Frontal cortex (tissue), 4 donors: ENCODE measurements at places on chromosomes 3 and 15.

GRCh38 chr3:27542476-27542875 is 58.3 kb upstream of the SLC4A7 start:
- DNase-seq: no peak

DNA sequence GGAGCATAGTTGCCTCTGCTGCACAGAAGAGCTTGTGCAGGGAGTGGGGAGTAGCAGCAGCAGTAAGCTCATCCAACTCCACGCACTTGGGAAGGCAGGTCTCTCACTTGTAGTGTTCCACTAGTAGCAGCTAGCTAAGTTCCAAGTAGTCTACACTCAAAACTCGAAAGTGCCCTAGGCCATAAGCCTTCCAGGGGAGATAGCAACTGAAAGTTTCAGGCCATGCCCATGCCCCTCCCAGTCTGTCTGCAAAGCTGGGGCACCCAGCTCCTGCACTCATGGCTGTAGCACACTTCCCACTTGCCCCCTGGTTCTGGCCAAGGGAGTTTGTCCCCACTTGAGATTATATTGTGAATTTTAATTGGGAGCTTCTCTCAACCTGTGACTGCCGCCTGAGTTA is 57.5 kb downstream of the MFSD1 start:
- DNase-seq: no peak

GRCh38 chr15:61175024-61175423 is 54.1 kb downstream of the RORA start:
- no peak for DNase-seq

GRCh38 chr3:32062950-32063582 is 43.4 kb upstream of the GPD1L start:
- no peak for DNase-seq

- DNase-seq: no peak
Observed at GRCh38 chr15:69562564-69562963, 109.9 kb downstream of the RPLP1 start.

GRCh38 chr3:88033808-88034207 is 25.0 kb downstream of the CGGBP1 start:
- DNase-seq: no peak

- DNase-seq: no peak
Observed at GRCh38 chr3:112307557-112307956, 13.5 kb upstream of the SLC9C1 start.
